ENCODE measurements at places on chromosomes 3 and 15.

DNA sequence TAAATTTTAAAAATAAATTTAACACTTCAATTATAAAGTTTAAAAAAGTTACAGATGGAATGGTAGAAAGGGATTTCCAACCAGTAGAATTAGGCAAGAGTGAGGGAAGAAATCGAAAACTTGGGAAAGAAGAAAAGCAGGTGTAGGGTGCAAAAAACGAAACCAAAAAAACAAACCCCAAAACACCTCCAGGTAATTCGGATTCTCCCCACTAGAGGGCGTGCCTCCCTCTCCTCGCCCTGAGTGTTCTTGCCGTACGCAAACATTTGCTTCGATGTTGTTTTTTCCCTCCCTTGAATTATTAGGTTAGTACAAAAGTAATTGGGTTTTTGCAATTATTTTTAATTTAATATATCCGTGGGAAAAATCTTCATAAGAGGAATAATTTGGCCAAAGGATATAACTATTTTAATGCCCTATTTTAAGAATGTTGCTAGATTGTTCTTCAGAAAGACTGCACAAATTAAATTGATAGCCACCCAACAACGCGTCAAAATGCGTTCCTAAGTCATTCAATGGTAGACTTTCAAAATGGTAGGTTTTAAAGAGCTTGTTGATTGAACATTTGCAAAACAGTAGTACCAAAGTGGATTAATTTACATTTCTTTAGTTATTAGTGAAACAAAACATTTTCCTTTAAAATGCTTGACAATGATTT lies 63.7 kb downstream of the SLC30A4 start:
- peak; percentile 63 for DNase-seq

DNA sequence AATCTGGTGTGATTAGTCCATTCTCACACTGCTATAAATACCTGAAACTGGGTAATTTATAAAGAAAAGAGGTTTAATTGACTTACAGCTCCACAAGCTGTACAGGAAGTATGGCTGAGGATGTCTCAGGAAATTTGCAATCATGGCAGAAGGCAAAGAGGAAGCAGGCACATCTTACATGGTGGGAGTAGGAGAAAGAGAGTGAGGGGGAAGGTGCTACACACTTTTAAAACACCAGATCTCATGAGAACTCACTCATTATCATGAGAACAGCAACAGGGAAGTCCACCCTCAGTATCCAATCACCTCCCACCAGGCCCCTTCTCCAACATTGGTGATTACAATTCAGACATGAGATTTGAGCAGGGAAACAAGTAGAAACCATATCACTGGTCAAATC lies 24.0 kb upstream of the ACP3 start:
- no peak for DNase-seq

GRCh38 chr3:110940055-110940454 lies 131.6 kb upstream of the NECTIN3 start:
- DNase-seq = no peak

- DNase-seq = no peak
These were observed 45.1 kb downstream of the WHAMM start for GRCh38 chr15:82854554-82854953.

DNA sequence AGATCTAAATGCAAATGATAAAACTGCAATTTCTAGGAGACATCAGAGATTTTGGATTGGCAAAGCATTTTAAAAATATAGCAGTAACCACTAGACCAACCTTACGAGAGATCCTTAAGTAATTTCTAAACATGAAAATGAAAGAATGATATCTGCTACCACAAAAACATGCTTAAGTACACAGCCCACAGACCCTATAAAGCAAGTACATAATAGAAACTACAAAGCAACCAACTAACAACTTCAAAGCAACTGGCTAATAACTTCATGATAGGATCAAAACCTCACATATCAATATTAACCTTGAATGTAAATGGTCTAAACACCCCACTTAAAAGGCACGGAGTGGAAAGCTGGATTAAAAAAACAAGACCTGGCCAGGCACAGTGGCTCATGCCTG lies 209.9 kb upstream of the SOX14 start:
- no peak for DNase-seq

- DNase-seq = no peak
These were observed 114.4 kb downstream of the ATG7 start for GRCh38 chr3:11386465-11387113.

DNA sequence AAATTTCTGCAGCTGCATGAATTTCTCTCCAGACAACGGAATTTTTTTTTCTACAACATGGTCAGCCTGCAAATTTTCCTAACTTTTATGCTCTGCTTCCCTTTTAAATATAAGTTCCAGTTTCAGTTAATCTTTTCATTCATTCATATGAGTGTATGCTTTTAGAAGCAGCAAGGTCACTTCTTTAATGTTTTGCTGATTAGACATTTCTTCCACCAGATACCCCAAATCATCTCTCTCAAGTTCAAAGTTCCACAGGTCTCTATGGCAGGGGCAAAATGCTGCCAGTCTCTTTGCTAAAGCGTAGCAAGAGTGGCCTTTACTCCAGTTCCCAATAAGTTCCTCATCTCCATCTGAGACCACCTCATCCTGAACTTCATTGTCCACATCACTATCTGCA lies 205.6 kb upstream of the GRM7 start:
- DNase-seq = no peak

DNA sequence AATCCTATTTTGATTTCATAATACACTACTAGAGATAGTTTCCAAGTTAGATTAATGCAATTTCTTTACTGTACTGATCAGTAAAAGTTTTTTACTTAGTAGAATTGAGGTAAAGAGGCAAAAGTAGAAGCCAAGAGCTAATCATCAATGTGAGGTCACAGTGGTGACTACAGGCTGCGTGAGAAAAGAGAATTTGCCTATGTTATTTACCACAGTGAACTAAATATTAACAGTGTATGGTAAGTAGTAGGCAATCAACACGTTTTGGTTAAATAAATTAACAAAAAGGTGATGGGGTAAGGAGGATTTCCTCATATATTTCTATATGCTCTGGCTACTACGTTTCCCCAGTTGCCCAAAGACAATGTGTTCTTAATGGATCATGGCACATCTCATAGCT lies 202.2 kb upstream of the CMC1 start:
- DNase-seq = no peak

DNA sequence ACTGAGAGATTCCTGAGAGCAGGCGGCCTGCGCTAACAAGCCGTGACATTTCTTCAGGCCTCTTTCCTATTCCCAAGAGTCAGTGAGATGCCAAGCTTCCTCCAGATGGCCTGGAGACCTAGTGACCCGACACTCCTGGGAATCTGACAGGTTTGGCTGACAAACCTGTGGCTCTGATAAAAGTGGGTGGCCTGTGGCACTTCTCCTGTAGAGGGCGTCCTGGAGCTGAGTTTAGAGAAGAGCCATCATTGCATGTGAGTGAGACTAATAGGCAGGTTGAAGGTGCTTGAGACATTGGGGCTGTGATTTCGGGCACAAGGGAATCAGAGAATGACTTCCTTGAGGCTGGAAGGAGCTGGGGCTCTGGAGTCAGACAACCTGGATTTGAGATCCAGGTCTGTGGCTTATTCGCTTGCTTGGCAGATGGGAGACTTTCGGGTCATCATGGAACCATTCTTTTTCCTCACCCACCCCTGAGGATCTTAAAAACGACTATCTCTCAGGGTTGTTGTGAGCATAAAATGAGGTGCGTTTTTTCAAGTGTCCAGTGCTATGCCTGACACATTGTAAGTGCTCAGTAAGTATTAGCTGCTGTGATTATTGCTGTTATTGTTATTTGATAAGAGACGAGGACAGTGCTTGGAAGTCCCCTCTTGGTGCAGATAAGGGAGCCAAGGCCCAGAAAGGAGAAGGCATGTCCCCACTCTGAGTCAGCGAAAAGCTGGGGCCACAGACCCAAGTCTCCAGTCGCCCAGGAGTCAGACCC lies 77.2 kb downstream of the SCN10A start:
- peak; percentile 77 for DNase-seq

DNA sequence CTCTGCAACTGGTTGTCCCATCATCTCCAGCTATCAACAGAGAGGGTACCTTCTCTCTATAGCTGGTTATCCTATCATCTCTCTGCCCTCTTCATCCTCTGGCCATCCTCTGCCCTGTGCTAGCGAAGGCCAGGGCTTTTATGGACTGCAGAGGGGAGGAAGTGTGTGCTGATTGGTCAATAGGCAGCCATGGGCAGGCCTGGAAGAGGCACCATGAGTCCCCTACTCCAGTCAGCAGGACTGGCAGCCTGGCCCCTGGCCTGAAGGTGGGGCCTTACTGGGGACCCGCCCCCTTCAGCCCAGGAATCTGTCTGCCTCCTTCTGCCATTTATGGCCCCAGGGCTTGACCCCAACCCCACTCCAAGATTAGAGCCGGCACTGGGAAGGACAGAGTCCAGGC lies 10.4 kb upstream of the TRIM59 start:
- no peak for DNase-seq

- no peak for DNase-seq
These were observed 151.8 kb upstream of the TSC22D2 start for GRCh38 chr3:150256318-150256717.

DNA sequence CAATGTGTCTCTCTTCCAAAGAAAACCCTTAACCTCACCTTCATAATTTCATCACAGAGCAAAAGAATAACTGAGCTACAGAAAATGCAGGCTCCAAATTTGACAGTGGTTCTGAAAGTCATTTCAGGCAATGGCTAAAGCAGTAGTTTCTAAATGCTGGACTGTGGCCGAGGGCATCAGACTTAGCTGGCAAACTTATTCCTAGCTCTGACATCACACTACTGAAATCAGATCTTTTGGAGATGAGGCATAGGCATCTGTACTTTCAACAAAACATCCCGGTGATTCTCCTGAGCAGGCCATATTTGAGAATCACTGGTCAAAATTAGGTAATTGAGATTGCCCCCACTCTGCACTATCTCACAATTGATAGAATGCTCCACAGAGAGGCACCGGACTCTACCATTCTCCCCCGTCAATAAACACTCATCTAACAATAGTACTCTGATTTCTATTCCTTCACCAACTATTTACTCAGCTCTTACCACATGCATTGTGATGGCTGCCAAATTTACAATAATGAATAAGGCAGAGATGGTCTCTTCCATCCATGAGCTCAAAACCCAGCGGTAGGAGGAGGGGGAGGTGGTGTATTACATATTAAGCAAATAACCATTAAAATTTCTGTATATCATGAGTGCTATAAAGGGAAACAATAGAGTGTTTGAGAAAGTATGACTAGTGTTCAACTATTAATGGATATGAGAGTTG lies 57.3 kb upstream of the SPRED1 start:
- no peak for DNase-seq

DNA sequence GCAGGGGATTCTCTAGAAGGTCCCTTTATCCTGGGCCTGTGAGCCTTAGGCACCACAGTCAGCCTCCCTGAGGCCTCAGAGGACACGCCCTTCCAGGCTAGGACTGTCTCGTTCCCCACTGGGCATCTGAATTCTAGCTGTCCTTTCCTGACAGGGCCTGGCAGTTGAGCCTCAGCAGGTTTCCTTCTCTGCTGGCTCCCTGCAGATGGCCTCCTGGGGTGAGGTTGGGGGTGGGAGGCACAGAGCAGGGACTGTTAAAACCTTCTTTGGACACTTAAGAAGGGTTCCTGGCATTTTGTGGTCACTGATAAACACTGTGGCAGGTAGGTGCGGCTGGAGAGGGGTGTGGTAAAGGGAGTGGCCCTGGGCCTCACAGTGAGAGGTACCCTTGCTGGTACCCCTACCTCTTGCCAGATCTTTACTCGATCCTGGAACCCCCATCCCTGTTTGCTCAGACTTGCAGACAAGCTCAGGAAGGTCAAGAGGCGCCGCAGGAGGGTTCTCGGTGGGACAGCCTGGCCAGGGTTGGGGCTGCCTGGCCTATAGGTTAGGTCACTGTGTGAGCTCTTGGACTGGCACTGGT lies 8.5 kb downstream of the CLK3 start:
- DNase-seq = no peak

DNA sequence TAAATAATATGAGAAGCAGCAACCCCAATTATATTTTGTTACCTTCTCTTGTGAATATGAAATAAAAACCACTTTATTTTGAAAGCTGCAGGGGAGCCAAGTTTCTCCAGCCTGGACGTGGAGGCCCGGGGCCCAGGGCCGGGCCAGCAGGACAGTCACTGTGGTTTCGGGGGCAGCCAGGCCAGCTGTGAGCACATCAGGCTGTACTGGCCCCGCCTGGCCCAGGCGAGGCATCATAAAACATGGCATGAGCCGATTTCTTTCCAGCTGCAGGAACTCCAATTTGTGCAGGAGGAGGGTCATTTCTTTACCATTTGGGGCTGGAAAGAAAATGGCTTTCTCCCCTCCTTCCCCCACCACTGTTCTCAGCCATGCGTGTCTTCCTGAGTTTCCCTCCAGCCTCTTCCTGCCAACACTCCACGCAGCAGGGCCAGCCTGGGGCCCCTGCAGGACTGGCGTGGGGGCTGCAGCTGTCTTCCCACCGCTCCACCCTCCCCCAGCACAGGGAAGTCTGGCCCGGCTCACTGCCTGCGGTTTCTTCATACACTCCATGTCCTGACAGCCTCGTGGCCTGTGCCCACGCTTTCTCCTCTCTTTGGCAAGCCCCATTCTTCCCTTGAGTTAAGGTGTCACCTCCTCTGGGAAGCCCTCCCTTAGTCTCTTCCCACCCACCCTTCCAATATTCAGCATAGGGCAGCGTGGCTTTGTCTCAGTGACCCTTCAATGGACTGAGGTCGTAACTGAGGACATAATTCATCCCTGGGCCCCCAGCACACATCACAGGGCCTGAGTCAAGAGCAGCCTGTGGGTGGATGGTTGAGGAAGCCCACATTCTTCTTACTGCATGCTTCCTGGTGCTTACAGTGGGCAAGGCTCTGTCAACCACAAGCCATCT lies 135.8 kb downstream of the CHSY1 start:
- DNase-seq = no peak

- DNase-seq = no peak
These were observed 72.0 kb downstream of the RAP2B start for GRCh38 chr3:153233986-153234385.

DNA sequence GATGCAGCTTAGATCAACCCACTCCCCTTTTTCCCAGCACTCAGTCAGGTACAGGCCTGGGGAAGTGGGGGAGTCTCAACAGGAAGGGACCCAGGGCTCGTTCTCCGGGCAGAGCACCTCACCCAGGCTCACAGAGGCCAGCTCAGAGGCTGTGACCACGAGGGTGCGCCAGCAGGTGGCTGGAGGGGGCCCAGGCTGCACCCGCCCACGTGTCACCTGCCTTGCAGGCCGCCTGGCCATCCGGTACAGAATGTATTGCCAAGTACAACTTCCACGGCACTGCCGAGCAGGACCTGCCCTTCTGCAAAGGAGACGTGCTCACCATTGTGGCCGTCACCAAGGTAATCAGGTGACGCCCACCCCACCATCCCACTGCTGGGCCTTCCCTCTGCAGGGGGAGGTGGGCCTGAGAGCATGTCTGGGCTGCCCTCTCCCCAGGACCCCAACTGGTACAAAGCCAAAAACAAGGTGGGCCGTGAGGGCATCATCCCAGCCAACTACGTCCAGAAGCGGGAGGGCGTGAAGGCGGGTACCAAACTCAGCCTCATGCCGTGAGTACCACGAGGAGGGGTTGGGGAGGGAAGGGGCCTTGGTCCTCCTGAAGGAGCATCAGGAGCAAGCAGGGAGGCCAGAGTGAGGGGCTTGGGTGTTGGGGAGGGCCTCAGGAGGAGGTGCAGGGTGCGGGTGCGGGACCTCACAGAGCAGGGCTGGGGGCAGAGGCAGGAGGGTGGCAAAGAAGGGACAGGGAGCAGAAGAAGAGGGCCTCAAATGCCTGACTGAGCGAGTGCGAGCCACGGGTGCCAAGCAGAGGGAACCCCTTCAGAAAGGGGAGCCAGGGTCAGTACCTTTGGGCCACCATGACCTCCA lies 14.0 kb upstream of the LMAN1L start:
- DNase-seq = no peak

- DNase-seq = peak; percentile 78
These were observed 111.7 kb downstream of the NUP210 start for GRCh38 chr3:13308380-13308801.

GRCh38 chr15:95440712-95441111 lies 889.8 kb upstream of the NR2F2 start:
- DNase-seq = no peak

All from SK-MEL-5 (cell line).